ENCODE measurements at places on chromosomes 7 and 10.

GRCh38 chr7:28199021-28199510 is 18.5 kb upstream of the JAZF1 start:
- no peak for DNase-seq

- DNase-seq, result no peak
These were observed 26.8 kb upstream of the CALCR start for GRCh38 chr7:93601363-93601762.

- no peak for DNase-seq
These were observed 177.3 kb upstream of the PPP2R2D start for GRCh38 chr10:131723297-131724168.

GRCh38 chr7:150996376-150997074 is 5.7 kb downstream of the NOS3 start:
- DNase-seq, result no peak

GRCh38 chr7:23467291-23467805 is 2.9 kb downstream of the IGF2BP3 start:
- no peak for DNase-seq

DNA sequence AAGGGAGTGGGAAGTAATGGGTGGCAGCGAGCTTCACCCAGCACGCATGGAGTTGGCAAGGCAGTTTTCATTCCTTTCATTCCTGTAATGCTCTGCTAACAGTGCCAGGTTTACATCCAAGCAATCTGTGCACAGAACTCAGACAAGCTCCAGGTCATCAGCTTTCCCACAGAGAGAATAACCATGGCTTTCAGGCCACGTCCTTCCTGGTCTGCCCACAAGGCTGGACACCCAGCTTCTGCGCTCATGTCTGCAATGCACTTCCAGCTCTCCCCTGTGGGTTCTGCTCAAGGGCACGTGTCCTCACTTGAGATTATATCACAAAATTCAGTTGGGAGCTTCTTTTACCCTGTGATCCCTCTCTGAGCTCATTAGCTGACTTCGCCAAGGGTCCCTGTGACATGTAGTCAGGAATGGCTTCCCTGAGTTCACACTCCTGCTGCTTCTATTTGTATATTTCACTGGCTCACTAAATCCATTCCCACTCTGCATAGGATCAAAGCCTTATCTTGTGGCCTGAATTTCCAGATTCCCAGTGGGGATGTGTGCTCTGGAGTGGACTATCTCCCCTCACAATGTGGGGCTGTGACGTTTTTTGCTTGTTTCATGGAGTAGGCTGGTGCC is 18.6 kb downstream of the AKR1C2 start:
- no peak for DNase-seq
